Hematopoietic multipotent progenitor cell treated with erythropoietin and hydrocortisone succinate and interleukin-3 and kit ligand, for 6 days (in vitro differentiated cells): ENCODE measurements at places on chromosomes 1 and 21.
A peak's percentile ranks its signal among the peaks of the same experiment; 100 is the strongest.

DNA sequence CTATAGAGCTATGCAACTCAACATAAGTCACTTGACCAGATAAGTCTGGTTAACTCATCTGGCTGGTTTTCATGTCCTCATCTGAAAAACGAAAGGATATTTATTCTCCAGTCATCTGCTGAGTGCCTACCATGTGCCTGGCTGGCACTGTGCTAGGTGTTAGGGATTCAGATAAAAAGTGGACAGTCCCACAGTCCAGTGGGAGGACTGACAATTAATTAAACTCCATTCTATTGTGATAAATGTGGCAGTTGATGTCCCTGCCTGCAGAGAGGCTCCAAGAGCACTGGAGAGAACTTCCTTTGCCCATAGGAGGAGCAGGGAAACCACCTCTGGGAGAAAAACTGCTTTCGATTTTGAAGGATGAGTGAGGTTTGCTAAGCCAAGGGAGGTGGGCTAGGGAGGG lies 5.4 kb downstream of the NUAK2 start:
- no peak for DNase-seq

- DNase-seq: peak; percentile 49
Measured at GRCh38 chr1:2091611-2092604, 41.7 kb downstream of the PRKCZ start.

DNA sequence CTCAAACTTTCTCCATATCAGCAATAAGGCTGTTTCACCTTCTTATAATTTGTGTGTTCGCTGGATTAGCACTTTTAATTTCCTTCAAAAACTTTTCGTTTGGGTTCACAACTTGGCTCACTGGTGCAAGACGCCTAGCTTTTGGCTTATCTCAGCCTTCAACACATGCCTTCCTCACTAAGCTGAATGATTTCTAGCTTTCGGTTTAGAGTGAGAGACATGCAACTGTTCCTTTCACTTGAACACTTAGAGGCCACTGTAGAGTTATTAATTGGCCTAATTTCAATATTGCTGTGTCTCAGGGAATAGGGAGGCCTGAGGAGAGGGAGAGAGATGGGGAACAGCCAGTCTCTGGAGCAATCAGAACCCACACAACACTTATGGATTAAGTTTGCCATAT lies 41.2 kb upstream of the IFNLR1 start:
- no peak for DNase-seq

DNA sequence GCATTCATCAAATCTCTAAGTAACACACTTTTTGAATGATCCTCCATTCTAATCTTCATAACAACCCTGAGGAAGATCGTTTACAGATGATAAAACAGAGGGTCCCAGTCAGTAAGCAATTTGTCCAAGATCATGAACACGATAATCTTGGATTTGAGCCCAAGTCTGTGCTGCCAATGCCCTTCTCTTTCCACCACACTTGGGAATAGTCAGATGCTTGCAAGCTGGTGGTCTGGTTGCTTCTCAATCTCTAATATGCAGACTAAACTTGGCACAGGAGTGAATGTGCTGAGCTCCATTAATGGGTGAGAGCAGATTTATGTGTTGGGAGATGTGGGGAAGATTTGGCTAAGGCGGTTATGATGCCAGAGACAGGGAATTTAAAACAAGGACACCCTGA lies 430.6 kb upstream of the DAB1 start:
- no peak for DNase-seq

DNA sequence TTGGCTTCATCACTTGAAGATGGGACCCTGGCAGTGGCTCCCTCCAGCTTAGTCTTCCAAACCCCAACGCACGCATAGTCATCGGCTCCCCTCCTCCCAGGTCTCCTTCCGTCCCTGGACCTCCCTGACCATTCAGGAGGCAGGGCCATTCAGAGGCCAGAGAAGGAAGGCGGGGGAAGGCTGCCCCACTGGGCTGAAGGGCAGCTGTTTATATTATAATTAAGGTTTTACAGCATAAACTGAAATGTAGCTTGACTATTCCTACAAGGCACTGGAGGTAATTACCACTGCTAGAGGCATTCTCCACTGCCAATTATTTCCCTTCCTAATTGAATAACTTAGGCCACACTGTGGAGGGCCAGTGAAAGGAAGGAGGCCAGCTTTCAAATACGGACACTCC lies 170.6 kb upstream of the PROX1 start:
- no peak for DNase-seq

GRCh38 chr1:110060034-110060661 lies 10.3 kb downstream of the ALX3 start:
- peak; percentile 82 for DNase-seq
